ENCODE measurements at places on chromosomes 16 and 17.

GRCh38 chr17:78971756-78972506 lies 7.8 kb downstream of the LGALS3BP start:
- no peak for DNase-seq

DNA sequence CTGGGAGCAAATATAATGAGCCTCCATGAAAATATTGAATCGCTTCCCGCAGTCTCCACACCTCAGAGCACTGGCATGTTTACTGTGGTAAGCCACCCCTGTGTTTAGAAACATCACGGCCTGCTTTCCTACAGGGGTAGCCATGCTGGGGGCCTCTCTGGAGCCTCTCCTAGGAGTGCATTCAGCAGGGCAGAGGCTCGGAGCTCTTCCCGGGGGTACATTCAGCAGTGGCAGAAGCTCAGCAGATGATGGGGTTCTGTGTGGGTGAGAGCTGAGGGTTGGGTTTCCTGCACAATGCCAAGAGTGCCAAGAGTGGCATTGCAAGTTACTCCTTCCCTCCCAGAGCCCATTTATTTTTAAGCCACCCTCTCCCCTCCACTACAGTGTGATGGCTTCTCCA lies 386.6 kb downstream of the SEC14L1 start:
- DNase-seq = no peak

DNA sequence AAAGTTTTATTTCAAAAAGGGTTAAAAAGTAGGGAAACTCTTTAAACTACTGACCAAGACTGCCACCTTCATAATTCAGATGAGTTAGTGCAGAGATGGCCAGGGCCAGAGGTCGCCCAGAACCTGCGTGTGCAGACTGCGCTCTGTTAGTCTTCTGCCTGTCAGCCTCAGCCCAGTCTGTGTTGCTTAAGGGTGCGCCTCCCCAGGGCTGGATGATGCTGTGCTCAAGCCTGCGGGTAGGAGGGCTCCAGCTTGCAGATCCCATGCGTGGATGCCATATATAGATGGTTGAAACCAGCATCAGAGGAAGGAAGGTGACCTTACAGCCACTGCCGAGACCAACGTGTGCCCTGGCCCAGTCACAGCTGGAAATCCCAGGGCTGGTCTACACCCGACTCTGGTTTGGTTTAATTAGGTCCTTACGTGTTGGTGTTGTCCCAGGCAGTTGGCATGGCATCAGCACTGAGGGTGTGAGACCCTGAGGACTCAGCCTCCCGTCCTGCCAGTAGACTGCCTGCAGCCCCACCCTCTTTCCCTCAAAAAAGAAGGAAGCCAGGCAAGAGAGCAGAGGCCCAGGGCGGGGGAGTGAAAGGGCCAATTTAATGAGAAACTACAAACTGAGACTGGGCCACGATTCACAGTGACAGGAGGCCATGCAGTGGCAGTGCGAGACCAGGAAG lies 27.7 kb downstream of the CDIP1 start:
- no peak for DNase-seq

- DNase-seq = peak; percentile 81
Observed at GRCh38 chr17:59365383-59365981, 34.0 kb downstream of the YPEL2 start.

GRCh38 chr17:77076124-77076830 lies 64.5 kb upstream of the SEC14L1 start:
- DNase-seq = no peak

DNA sequence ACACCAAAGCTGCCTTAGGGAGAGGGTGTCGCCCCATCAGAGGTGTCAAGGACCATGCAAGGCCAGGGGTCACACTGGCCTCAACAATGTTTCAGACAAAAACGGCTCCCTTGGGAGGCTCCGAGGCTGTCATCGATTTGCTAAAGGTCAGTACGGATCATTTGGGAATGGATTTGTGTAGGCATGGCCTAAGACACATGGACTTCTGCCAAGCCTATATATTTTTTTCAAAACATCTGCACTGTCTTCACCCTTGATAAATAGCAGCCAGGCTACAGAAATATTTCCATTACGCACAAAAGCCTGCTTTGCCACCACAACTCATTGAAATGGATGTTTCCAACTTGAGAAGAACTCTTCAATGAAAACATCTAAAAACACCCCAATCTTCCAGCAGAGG lies 10.3 kb downstream of the CUEDC1 start:
- DNase-seq = no peak

DNA sequence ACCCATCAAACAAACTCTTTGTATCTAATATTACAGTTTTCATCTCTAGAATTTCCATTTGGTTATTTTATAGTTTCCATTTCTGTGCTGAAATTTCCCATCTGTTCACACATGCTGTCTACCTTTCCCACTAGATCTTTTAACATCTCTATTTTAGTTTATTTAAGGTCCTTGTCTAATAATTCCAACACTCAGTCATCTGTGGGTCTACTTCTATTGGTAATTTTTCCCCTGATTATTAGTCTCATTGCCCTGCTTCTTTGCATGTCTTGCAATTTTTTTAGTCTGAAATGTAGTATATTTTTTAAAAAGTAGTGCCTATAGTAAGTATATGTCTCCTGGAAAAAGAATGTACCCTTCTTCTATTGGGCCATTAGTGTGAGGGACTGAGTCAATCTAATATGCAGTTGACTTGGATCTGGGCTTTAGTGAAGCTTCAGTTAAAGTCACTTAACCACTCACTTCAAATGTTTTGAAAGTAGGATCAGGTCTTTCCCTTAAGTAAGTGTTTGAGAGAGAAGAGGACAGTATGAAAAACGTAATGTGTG lies 370.8 kb downstream of the SEC14L1 start:
- DNase-seq = no peak

DNA sequence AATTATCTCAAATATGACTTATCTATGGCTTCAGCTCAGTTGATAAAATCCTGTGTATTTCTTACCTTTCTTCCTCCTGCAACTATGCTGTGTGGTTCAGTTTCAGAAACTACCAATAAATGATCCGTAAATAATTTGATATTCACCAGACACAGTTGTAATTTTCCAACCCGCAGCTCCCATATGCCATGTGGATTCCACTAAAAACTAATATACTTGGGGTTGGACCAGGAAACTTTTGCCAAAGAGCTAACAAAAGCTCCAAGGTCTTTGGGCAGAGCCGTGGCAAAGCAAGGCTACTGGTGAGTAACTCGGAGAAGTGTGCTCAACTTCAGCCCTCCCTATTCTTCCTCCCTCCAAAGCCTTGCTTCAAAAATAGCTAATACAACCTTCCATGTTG lies 2.3 kb upstream of the CHST6 start:
- no peak for DNase-seq

DNA sequence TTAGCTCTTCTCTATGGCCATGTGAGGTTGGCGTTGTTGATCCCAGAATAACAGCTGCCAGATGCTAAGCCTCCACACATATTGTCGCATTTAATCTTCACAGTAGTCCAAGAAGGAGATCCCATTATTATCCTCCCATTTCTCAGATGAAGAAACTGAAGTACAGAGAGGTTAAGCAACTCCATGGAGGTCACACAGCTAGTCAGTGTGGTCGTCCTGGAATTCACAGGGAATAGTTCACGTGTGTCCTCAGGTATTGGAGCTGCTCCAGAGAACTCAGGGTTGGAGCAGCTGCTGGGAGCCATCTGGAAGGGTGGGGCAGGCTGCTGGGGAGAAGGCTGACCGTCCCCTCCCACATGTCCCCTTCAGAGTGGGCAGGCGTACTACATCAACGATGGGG lies 19.5 kb downstream of the SDR42E2 start:
- no peak for DNase-seq

GRCh38 chr16:54135361-54136275 lies 151.0 kb downstream of the IRX3 start:
- DNase-seq = no peak

DNA sequence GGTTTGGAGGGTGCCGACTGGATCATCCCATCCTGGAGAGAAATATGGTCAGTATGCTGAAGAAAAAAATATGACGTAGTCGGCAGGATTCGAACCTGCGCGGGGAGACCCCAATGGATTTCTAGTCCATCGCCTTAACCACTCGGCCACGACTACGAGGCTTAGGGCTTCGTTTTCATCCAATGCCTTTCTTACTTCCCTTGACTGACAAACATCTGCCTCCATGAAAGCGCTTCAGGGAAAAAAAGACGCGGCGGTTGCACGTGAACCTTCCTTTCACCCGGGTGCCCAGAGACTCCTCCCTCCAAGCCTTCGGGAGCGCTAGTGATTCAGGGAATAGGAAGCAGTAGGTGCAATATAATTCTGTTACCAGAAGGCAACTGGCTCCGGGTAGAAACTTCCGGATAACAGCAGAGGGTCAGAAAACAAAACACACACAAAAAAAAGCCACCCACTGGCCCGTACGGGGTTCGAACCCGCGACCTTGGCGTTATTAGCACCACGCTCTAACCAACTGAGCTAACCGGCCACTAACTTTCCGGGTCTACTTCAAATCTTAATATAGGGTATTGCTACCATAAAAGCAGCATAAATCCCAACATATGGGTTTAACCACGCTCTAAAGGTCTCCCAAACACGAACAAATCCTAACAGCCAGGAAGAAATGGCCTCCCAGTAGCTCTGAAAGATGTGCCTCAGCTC lies 16.3 kb upstream of the AURKB start:
- DNase-seq = peak; percentile 90

GRCh38 chr17:28944862-28945741 lies 6.2 kb downstream of the PHF12 start:
- no peak for DNase-seq

DNA sequence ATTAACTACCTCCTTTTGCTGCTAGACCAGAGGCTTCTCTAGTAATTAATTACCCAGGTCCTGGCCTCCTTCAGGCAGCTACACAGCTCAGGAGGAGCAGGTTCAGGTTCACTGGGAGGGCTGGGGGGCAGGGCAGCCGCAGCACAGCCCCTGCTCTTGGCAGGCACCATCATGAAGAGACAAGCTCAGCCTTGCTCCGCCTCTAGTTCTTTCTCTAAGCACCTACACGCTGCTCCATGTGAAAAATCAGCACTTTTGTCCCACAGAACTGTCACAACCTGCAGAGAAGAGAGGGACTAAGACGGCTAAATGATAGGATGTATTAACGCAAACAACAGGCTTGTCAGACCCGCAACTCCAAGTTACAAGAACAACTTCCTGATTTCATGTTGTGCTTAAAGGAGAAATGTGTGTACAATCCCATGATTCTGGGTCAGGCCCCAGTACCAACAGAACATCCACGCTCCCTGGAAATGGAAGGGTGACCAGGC lies 53.4 kb downstream of the GRB2 start:
- peak; percentile 62 for DNase-seq

DNA sequence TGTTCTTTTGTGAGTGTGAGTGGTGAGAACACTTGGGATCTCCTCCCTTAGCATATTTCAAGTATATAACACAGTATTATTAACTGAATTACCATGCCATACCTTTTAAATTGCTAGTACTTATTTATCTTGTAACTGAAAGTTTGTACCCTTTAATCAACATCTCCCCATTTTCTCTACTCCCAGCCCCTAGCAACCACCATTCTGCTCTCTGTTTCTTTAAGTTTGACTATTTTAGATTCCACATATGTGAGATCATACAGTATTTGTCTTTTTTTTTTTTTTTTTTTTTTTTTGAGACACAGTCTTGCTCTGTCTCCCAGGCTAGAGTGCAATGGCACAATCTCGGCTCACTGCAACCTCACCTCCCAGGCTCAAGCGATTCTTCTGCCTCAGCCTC lies 117.6 kb upstream of the CACNG3 start:
- DNase-seq = no peak

- DNase-seq = no peak
Observed at GRCh38 chr16:87331241-87331801, 14.1 kb upstream of the C16orf95 start.

- DNase-seq = peak; percentile 64
Observed at GRCh38 chr17:19645734-19646201, 2.8 kb upstream of the ALDH3A2 start.

- no peak for DNase-seq
Observed at GRCh38 chr16:73873643-73874042, 423.0 kb upstream of the PSMD7 start.

GRCh38 chr17:227946-228615 lies 46.6 kb upstream of the DOC2B start:
- DNase-seq = no peak

DNA sequence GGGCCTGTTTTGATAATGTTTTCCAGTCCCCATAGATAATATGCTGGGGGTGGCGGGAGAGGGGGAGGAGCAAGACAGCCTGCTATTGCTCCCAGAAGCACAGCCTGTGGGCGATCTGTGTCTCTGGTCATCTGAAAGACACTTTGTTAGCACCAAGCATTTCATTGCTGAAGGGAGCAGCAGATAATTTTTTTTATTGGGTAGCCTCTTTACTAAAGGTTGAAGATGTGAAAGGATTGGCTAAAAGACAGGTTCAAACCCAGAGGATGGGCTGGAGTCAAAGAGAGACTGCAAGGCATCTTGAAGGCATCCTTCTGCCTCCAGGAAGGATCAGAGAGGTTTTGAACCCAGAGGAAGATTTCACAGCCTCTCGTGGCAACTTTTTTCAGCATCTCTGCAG lies 60.6 kb downstream of the C17orf67 start:
- DNase-seq = no peak

DNA sequence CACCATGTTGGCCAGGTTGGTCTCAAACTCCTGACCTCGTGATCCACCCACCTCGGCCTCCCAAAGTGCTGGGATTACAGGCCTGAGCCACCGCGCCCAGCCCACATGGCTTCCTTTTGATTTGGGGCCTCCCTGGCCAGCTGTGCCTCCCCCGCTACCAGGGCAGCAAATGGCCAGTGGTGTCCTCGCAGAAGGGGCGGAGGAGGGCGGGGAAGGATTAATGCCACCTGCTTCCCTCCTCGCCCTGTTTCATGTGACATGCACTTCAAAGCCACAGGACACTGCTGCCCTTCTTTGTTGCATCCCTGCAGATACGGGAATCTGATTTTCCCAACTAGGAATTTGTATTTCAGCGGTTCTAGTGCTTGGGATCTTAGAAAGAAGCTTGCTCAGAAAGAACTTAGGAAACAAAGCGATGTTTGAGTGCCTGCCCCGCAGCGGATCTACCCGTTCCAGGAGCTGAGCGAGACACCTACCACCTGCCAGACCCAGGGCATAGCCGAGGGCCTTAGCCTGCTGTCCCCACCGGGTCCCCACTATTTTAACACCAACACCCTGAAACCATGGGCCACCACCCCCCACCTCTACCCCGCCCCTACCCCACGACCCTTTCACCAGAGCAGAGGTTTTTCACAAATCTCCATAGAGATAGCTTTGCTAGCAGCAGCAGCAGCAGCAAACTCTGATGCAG lies 37.7 kb upstream of the CCDC182 start:
- no peak for DNase-seq

DNA sequence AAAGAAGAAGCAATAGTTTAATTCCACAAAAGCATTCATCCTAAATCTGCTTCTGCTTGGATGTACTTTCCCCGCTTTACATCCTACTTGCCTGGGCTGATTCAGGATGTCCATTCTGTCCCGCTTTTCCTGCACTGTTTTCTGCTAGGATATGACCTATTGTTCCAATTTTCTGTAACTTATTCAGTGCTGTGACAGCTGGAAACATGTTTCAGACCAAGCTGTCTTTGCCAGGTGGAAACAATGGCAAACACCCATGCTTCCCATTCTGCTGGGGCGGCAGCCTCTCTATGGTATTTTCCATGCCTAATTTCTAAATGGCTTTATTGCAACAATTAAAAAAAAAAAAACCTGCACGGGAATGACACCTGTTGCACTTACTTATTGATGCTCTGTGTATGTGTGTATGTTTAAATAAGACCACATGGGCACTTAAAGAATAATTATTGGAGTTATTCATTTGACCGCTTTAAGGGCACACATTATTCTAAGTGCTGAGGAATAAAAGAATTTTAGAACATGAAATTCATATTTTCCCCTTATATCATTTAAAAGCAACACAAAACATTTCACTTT lies 21.0 kb downstream of the COQ7 start:
- no peak for DNase-seq

- no peak for DNase-seq
Observed at GRCh38 chr17:29958947-29959657, 17.7 kb downstream of the EFCAB5 start.

GRCh38 chr16:86584726-86585721 lies 6.7 kb downstream of the FOXL1 start:
- DNase-seq = no peak

Measured in putamen (tissue), 1 donor.